NCI-H345 (cell line): ENCODE measurements at places on chromosomes 1 and 21.

DNA sequence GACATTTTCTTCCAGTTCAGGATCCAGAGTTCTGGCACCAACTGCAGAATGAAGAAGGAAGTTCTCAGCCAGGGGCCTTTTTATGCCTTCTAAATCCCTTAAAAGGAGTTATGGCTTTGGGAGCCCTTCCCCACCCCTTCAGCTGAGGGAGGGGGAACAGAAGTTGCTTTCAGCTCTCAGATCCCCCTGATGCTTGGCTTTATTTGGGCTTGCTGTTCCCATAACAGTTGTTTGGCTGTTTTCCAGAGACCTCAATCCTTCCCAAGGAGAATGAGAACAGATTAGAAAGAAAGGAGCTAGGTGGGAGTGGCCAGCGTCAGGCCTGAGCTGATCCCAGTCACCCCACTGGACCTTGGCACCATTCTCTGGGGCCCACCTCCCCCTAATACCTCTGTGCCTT is at the start of gene RPE65:
Gene RPE65 (minus strand): TSS at position 54 of the 400 bp plus-strand sequence. CDS start 49 bp downstream, at position 5.
- no peak for DNase-seq

DNA sequence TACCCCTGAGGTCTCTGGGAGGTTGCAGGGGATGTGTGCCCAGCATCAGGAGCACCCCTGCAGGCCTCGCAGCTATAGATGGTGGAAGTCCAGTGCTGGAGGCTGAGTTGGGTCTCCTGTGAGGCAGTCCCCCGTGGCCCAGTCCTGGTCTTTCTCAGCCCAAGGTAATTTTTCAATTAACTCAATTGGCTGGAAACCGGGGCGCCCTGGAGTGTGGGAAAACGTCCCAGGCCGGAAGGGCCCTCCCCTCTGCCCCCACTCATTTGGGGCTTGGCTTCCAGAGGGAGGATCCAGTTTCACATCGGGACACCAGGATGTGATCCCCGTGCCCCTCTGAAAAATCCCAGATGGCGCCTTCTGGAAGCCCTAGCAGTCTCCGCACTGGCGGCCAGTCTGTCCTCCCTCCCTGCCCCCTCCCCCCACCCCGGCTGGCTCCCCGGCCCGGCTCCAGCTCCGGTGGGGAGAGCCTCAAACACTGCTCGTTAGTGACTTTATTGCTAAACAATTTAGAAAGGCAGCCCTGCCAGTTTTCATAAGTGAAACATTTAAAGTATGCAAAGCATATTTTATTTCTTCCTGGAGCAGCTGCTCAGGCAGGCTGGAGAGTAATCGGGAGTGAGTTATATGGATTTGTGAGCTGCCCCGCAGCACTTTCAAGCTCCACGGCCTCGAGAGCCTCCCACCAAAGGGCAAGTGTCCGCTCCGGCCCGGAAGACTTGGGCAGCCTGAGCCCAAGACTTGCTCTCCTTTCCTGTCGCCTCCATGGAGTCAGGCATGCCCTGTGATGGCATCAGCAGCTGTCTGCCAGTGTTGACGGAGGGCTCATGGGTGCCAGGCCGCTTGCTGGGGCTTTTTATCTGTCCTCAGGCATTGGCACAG is 208.2 kb upstream of the TMEM51 start:
- no peak for DNase-seq

DNA sequence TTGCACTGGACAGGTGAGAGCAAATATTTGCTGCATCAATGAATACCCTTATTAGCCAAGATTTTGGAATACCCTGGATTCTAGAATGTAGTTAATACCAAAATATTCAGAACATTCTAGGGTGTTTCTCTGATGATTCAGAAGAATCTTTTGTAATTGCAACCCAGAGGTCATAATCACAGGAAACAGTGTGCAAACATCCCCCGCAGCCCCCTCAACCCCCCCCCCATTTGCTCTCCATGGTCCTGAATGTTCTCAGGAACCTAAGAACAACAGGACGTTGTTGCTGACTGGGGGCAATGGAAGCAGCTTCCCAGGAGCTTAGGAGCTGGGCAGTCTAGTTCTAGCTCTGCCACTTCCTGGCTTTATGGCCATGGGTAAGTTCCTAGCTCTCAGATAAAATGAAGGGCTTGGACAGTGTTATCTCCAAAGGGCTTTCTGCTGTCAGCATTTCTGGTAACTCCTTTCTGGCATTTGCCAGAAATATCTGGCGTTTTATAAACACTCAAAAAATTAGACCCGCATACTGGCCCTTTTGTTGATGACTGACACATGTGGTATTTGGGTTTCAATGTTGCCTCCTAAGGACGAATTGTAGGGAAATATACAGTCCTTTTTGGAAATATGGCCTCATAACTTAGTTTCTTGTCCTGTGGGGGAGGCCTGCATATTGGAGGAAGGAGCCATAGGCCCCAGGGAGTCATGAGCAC is 178.6 kb downstream of the RRAGC start:
- DNase-seq: no peak

GRCh38 chr21:26072666-26073615 is 97.6 kb downstream of the APP start:
- no peak for DNase-seq

DNA sequence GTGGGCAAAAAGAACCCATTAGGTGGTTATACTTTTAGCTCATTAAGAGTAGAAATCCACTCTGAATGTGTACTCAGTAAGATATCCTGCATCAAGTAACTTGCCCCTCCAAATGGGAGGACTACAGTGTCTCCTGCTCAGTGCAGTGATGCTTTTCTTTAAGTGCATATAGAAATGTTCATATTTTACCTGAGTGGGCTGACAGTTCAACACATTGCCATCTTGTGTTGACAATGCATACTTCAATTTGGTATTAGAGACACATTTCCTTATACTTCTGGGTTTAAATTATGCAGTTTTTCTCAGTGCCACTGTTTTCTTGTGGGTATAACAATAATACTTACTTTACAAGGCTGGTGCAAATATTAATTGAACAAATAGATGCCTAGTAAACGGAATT is 318.6 kb upstream of the TMPRSS15 start:
- no peak for DNase-seq

- DNase-seq: no peak
These were observed 237.1 kb downstream of the SLC45A1 start for GRCh38 chr1:8554956-8555534.

DNA sequence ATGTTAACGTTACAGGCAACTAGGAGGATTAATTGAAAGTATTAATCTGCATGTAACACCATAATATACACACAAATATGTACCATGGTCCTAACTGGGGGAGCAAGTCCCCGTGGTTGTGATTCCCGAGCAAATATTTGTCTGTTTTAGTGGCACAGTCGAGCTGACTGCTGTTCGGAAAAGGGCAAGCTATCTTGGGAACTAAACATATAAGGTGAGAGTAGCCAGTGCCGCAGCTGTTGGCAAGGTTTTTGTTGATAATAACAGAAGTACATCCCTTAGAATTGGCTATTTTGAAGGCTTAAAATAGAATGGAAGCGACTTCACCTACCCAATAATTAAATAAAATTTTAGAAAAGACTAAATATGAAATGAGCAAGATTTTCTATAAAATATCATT is 45.5 kb downstream of the UCHL5 start:
- DNase-seq: no peak

DNA sequence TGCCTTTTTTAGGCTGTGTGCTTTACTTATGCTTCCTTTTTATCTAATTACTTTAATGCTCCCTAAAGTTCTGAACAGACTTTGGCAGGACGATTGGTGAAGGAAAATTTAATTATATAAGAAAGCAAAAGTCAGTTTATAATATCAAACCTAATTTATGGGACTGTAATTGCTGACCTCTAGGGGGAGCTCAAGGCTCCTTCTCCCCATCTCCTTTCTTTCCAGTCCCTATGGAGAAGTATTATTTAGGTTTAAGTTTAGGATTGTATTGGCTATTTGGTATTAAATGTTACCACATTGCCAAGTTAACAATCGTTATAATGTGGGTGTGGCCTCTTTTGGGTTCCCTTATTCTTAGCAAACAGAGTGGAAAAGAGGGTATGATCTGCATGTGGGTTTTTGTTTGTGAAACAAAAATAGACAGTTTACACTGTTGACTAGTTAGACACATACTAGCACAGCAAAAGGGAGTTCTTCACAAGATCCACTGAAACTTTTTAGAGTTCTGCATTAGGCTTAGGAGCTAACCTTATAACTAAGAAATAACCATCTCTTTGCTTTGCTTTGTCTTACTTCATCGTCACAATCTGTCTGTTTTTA is 48.2 kb upstream of the TNFSF4 start:
- DNase-seq: no peak

- no peak for DNase-seq
These were observed 55.5 kb upstream of the RGS5 start for GRCh38 chr1:163258181-163258580.

GRCh38 chr1:37879865-37880264 is 20.5 kb upstream of the MTF1 start:
- no peak for DNase-seq

- no peak for DNase-seq
These were observed 154.4 kb downstream of the PTPRU start for GRCh38 chr1:29390491-29391361.
